ENCODE measurements at places on chromosomes 12 and 14.

DNA sequence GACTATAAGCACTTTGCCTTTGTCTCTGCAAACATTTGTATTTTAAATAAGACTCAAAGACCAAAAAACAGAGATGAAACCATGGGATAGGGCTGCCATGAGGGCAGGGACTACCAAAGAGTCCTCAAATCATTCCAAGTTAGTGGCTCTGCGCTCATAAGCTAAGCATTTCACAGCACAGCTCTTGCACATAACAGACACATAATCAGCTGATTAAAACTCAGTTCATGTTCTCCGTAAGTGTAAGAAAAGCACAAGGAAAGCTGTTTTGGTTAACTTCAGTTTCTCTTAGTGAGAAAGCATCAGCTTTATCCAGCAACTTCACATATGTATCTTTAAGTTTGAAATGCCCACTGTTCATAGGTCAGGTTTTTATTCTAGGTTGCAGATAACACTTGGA, 54.9 kb downstream of the IRAK3 start:
- DNase-seq: no peak

GRCh38 chr12:54355104-54355815, 9.0 kb downstream of the GPR84 start:
- DNase-seq: no peak

GRCh38 chr12:85016413-85016812, 19.7 kb downstream of the TSPAN19 start:
- peak; percentile 71 for DNase-seq

DNA sequence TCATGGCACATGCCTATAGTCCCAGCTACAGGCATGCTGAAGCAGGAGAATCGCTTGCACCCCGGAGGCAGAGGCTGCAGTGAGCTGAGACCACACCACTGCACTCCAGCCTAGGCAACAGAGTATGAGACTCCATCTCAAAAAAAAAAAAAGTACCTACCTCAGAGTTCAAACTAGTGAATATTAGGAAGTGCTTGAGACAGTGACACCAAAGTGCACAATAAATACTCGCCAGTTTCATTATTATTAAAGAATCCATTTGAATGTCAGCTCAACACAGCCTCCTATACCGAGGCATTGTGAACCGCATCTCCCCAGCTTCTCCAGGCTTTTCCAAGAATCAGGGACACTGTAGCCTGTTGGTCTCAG, 5.0 kb downstream of the GAPDH start:
- no peak for DNase-seq

DNA sequence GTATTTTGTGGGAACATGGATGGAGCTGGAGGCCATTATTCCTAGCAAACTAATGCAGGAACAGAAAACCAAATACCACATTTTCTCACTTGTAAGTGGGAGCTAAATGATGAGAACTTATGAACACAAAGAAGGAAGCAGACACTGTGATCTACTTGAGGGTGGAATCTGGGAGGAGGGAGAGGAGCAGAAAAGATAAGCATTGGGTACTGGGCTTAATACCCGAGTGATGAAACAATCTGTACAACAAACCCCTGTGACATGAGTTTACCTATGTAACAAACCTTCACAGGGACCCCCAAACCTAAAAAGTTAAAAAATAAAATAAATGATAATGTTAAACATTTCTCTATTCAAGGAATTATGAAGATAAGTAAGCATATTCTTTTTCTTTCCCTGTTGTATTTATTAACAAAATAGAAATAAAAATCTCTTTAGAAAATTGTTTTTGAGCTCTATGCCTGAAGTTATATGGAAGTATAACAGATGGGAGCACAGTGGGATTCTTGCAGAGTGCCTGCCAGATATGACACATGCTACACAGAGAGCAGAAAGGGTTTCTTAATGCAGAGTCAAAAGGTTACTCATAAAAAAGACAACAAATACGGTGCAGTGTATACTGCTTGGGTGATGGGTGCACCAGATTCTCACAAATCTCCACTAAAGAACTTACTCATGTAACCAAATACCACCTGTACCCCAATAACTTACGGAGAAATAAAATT, 52.0 kb upstream of the SYNE2 start:
- no peak for DNase-seq

- peak; percentile 67 for DNase-seq
Observed at GRCh38 chr14:52551696-52552062, 626 bp downstream of the TXNDC16 start.

GRCh38 chr12:104314242-104314614, 10.7 kb downstream of the EID3 start:
- no peak for DNase-seq

GRCh38 chr12:83659321-83659720, 972.6 kb downstream of the TMTC2 start:
- DNase-seq: no peak

- no peak for DNase-seq
Observed at GRCh38 chr14:68020999-68021663, 201.6 kb downstream of the RAD51B start.

GRCh38 chr12:41459906-41460214, 271.7 kb downstream of the PDZRN4 start:
- no peak for DNase-seq

- peak; percentile 93 for DNase-seq
Observed at GRCh38 chr12:130186651-130187268, 24.5 kb downstream of the FZD10 start.

- DNase-seq: no peak
Observed at GRCh38 chr14:99939421-99939820, 125.8 kb upstream of the EVL start.

DNA sequence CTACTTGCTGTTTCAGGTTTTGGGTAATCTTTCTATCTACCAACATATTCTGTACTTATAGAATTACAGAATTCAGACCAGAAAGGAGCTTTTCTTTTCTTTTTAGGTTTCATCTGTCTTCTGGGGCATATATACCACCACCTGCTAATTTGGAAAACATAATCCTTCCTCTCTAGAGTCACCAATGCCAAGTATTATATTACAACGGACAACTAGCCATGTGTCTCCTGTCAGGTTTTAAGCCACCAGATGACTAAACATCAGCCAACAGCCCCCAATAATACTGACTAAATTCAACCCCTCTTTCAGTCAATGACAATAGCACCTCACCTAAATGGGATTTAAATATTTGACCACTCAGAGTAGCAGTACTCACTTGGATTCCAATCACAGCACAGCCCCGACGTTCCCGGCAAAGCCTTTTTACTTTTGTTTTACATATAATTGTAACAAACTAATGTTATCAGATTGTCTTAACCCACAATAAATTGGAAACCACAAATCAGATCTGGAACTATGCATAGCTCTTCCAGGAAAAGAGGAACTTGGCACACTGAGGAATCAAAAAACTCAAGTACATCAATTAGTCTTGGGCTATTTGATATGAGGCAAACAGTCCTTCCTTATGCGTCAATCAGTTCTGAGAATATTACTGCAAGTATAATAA, 13.5 kb downstream of the SLC11A2 start:
- DNase-seq: no peak

GRCh38 chr14:50647753-50648152, 20.4 kb downstream of the SAV1 start:
- DNase-seq: no peak

DNA sequence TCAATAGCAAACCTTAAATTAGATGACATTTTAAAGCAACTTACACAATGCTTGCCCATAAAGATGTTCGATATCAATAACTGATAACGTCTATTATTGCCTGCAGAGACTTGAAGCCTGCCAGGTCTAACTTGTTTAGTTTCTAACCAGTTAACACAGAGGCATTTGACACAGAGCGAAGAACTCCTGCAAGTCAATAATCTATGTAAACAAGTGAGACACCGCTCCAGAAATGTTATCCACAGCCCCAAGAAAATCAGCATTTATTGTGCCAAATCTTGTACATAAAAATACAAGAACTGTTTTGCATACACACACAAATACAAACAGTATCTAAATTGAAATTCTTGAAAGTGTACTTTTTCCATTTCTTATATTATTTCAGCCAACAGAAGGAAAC, 236.0 kb upstream of the DIO3 start:
- no peak for DNase-seq

- no peak for DNase-seq
Observed at GRCh38 chr14:75113932-75114539, 12.8 kb downstream of the NEK9 start.

DNA sequence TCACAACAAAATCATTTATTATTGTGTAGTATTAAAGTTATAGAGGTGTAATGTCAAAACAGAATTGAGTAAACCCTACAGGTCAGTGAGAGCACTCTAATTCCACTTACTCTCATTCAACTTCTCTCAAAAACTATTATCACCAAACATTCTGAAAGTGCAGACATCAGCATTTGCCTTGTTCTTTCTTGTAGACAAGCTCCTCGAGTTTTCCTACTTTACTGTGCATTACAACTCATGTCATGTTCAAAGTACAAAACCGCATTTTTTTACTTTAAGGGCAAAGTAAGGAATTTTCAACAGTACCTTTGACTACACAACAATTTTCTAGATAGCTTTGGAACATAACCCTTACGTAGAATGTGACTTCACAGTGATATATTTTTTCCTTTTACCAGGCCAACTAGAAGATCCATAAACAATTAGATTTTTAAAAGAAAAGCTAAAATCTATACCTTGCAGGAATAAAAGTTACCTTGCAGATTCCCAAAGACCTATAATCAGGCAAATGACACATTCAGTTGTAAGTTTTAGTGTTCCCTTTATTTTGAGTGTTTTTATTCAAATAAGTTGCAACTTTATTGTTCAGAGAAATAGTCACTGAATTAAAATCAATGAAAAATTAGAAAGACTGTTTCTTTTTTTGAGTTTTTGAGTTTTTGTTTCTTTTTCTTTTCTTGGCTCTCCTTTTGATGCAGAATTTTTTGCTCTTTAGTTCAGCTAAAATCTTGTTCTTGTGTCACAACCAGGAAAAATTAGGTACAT, 12.7 kb upstream of the USP15 start:
- no peak for DNase-seq

GRCh38 chr14:98906123-98906995, 365.6 kb downstream of the BCL11B start:
- peak; percentile 83 for DNase-seq

DNA sequence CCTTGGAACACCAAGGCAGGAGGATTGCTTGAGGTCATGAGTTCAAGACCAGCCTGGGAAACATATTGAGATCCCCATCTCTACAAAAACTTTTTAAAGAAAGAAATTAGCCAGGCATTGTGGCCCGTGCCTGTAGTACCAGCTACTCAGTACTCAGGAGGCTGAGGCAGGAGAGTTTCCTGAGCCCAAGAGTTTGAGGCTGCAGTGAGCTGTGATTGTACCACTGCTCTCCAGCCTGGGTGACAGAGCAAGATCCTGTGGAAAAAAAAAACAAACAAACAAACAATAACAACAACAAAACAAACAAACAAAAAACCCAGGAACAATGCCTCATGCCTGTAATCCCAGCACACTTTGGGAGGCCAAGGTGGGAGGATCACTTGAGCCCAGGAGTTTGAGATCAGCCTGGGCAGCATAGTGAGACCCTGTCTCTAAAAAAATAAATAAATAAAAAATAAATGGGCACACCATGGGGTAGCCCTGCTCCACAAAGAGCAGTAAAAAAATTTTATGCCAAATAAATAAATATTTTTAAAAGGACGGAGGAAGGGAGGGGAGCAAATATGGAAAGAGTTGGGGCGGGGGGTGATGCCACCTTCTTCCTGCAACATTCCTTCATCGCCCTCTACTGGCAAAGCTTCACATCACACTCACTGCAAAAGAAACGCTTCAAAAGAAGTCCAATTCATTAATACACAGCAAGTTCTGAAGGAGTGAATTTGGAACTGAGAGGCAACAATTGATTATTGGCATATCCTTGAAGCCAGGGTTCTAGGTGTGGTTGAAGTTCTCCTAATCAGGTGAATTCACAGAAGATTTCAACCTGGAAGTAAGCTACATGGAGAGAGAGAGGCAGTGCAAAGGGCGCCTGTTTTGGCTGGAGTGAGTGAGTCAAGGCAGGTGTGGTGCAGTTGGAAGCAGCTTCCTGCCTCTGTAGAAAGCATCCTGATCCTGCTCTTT, 8.8 kb upstream of the GNPTAB start:
- peak; percentile 30 for DNase-seq

DNA sequence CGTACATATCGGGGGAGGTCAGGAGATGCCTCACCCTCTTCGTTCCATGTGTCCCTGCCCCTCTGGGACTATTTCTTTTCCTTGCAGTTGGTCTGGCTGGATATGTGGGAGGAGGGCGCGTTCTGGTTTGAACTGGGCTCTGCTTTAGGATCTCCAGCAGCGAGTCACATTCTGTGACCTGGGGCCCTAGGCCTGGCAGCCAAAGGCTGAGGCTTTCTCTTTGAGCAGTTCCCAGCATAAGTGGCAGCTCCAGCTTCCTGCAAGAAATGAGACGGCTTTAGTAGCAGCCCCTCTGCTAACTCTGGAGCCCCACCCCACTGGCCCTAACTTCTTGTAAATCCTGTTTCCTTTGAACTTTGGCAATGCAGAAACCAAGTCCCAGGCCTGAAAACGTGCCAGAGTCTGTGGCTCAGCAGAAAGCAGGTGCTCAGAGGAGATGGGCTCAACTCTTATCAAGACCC, 274.8 kb downstream of the DPF3 start:
- DNase-seq: no peak

- no peak for DNase-seq
Observed at GRCh38 chr12:32874975-32875374, 21.6 kb downstream of the PKP2 start.

- DNase-seq: peak; percentile 70
Observed at GRCh38 chr12:120013659-120014380, 24.8 kb downstream of the BICDL1 start.

GRCh38 chr12:41442896-41443295, 254.8 kb downstream of the PDZRN4 start:
- DNase-seq: no peak

GRCh38 chr12:32952681-32953080, 56.1 kb upstream of the PKP2 start:
- no peak for DNase-seq

DNA sequence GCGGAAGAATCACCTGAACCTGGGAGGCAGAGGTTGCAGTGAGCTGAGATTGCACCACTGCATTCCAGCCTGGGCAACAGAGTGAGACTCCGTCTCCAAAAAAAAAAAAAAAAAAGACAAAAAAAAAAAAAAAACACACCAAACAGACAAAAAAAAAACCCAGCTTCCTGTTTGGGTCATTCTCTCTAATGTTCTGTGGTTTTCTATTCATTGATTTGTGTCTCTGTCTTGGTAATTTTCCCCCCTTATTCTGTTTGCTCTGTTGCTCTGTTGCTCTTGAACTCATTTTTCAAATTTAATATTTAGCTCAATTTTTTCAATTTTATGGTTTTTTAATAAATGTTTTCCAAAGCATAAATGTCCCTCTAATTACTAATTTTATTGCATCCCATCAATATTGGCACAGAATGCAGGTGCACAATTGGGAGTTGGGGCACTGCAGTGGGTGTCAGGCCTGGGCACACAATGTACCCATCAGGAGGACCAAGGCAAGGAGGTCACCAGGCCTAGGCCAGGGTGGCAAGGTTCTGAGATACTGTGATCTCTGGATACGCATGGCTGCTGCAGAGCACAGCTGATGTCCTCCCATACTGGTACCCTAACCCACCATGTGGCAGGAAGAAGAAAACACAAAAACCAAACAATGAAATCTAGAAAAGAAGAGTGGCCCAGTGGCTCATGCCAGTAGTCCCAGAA, 8.0 kb upstream of the GNPTAB start:
- DNase-seq: no peak

All from SW480 (cell line).